Suppressor macrophage (primary cell): ENCODE measurements at places on chromosomes 3 and 15.

- DNase-seq = no peak
These were observed 160.1 kb downstream of the NEK10 start for GRCh38 chr3:27208961-27209616.

DNA sequence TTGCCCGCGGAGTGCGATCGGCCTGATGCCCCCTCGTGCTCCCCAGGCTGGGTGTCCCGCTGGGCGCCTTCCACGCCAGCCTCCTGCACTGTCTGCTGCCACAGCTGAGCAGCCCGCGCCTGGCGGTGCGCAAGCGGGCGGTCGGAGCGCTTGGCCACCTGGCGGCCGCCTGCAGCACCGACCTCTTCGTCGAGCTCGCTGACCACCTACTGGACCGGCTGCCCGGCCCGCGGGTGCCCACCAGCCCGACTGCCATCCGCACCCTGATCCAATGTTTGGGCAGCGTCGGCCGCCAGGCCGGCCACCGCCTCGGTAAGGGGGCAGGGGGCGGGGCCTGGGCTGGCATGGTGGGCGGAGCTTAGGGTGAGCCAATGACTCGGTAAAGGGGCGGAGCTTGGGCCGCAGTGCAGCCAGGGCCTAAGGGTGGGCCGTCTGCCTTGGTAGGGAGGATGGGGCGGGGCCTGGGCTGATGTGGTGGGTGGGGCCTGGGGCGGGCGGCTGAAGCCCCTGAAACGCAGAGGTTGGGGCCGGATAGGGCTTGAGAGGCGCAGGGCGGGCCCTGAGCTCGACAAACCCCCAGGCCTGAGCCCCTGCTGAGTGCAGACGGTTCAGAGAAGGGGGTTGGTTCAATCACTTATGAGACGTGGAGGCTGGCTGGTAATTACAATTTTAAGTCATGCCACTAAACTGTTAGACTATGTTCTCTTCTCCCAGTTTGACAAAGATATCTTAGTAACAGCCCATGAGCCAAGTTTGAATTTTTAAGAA is 13.7 kb downstream of the CAND2 start:
- peak; percentile 93 for DNase-seq

DNA sequence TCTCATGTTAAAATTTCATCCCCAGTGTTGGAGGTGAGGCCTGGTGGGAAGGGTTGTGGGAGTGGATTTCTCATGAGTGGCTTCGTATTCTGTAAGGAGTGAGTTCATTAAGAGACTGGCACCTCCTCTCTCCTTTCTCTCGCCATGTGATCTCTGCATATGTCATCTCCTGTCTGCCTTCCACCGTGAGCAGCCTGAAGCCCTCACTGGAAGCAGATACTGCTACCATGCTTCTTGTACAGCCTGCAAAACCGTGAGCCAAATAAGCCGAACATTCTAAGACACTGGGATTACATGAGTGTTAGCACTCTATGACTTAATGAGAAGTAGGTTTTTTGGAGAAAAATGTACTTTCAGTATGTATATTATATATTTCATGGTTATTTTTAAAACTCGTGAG is 6.8 kb upstream of the GABPB1 start:
- no peak for DNase-seq

DNA sequence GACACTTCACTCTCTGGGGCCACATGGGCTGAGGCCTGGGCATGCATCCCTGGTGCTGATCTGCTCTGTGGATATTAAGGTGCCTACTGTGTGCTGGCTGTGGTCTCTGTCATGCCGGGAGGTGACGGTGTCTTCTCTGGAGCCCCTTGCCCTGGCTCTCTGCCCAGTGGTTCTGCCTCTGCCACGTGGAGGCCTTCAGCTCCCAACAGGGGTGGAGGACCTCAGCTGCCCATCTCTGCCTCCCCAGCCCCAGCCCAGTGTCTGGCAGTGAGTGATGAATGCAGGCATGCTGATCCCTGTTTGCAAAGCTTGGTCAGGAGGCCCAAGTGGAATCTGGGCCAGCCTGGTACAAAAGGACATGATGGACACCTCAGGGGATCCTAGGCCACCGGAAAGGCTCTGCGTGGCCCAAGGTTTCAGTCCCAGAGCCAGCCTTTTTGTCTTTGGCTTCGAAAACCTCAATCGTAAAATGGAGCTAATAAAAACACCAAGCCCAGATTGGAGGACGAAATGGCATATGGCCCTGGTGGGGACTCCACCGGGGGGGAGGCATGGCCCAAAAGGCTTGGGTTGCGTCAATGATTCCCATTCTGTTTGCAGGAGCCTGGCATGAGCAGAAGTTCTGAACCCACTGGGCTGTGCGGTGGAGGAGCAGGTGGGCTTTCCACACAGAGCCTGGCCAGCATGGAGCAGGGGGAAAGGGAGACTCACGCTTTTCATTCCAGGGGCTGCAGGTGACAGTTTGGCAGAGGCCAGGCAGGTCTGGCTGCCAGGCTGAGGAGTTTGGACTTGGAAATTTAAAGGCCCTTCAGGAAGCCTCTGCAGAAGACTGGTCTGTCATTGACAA is 54.7 kb upstream of the KLF13 start:
- no peak for DNase-seq

DNA sequence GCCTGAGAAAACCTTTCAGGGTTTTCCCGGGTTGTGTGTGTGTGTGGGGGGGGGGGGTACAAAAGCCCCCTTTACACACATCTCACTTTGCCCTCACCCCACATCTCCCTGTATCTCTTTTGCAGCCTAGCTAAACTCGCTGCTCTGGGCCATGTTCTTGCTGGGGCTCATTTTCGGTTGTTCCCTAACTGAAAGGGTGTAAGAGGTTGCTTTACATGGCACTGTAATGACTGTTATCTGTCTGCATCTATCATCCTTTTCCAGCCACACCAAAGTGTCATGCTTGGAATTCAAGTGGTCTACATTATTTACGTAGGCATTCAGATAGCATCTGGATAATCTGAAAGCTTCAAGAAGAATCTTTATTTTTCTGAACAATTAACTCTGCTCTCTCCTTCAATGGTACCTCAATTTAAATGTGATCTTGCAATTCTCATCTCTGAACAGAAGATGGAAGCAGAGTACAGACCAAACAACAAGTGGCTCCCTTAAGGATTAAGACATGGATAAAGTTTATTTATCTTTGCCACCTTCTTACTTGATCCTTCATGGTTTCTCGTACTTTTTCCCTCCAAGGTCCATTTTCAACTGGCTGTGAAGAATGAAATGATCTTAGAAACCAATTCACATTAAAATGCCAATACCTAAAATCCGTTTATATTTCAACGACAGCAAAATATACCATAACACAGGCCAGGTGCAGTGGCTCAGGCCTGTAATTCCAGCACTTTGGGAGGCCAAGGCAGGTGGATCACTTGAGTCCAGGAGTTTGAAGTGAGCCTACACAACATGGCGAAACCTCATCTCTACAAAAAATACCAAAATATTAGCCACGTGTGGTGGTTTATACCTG is 34.9 kb downstream of the DCLK3 start:
- peak; percentile 26 for DNase-seq

- no peak for DNase-seq
These were observed 31.1 kb upstream of the SUCLG2 start for GRCh38 chr3:67685499-67685898.

GRCh38 chr3:156483002-156483401 is 71.9 kb downstream of the SSR3 start:
- no peak for DNase-seq

GRCh38 chr3:72047221-72047871 is 262.4 kb upstream of the PROK2 start:
- no peak for DNase-seq

- no peak for DNase-seq
These were observed 439 bp downstream of the DZIP3 start for GRCh38 chr3:108589998-108590323.

GRCh38 chr3:93936549-93936948 is 37.1 kb downstream of the PROS1 start:
- DNase-seq = no peak

- no peak for DNase-seq
These were observed 40.9 kb downstream of the MUC20 start for GRCh38 chr3:195761567-195762248.

- DNase-seq = peak; percentile 82
These were observed 3.4 kb upstream of the DGKG start for GRCh38 chr3:186365202-186365974.

DNA sequence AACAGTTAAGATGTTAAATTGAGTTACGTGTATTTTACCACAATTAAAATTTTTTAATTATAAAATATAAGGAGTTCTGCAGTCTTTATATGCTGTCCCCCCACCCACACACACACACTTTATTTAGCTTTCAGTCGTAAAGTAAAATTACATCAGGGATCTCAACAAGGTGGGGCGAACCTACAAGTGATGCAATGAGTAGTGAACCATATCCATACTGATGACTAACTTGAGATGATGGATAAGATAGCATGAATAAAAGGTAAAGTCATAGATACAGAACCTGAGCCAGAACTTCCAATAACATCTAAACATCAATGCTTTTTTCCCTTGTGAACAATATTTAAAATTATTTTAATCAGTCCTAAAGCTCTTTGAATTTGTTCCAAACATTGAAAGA is 77.2 kb downstream of the VPS13C start:
- DNase-seq = no peak

GRCh38 chr3:19489936-19490335 is 341.6 kb downstream of the KCNH8 start:
- no peak for DNase-seq

DNA sequence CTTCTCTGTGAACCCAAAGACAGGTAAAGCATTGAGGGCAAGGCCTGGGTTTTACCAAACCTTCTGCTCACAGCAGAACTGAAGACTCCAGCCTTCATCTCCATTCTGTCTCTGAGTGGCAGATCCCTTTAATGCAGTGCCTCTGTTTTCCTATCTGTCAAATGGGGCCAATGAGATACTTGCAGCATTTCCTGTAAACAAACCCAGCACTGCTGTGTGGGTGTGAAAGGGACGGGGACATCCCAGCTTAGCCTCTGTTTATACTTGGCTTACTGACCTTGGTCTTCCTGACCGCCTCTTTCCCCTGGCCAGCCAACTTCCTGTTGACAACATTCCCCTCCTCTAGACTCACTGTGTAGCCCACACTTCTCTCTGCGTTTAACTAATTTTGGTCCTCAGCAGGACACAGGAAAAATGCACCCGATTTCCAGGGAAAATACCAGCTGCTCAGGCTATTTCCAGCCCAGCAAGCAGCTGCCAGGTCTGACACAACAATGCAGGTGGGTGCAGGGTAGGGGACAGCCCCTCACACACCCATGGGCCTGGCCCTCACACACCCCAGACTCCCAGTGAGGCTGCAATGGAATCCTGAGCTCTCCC is 105.9 kb upstream of the HERC1 start:
- peak; percentile 76 for DNase-seq

DNA sequence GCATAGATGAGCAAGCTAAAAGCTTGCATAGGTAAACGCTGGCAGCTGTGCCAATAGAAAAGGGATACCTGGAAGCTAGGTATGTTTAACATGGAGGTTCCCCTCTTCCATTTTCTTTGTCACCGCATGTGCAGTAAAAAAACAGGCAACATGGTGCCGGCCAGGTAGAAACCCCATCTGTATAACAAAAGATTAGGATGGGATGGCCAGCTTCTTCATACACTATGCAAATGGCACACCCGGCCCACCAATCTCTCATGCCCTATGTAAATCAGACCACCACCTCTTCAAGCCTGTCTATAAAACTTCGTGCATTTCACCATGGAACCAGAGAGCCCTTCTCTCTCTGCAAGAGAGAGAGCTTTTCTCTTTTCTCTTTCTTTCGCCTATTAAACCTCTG is 224.3 kb upstream of the P2RY1 start:
- no peak for DNase-seq

DNA sequence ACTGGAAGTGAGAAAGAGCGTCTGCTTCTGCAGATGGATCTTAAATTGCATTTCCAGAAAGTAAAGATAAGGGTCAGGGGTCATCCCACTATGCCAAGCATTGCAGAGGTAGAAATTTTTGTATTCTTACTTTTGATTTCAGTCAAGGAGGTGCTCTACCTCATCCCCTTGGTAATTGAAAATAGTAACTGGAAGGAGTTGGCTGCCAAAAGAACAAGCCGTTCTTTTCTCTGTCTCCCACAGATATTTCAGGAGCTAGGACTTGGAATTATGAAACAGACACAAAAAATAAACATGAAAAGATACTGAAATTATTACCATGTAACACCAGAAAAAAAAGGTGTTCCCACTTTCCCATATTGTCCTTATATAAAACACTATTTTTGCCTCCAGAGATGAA is 309.9 kb upstream of the UMPS start:
- DNase-seq = no peak

DNA sequence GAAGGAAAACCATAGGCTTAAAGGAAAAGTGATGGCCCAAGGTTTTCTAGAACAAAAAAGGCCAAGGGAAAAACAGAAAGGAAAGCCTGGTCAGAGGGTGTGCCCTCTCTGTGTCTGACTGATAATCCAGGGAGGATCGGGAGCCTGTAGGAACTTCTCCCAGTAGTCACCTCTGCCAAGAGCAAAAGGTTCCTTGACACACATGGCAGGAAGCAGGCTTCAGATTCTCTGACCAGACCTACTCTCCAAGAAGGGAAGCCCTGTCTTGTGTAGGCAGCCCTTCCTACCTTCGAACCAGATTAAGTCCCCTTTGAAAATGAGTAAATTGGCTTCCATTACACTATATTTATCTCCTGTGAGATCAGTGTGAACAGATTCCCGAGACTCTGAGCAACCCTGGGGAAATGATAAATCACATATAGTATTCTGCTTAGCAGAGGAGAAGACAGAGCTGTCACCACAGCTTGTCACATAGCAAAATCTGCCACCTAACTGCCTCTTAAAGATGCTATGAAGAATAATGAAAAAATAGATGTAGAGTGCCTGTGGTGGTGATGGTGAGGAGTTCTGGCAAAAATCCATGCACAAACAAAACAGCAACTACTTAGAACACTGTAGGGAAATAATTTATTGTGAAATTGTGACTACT is 38.8 kb downstream of the PARP14 start:
- DNase-seq = no peak

GRCh38 chr3:53974324-53974723 is 82.7 kb upstream of the SELENOK start:
- DNase-seq = no peak

DNA sequence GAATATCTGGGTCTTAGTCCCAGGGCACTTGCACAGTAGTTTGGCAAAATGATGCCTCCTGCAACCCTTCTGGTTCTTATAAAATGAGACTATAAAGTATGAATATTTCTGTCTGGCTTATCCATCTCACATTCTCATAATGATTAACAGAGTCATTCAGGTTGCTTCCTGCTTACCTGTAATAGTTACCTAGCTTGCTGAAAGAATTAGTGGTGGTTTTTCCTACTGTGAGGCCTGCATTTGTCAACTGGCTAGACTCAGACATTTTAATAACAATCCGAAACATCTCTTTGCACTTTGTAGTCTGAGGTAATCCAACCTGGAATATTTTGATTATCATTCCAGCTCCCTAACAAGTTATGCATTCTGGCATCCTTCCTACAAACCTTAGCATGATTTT is 75.6 kb upstream of the POU1F1 start:
- no peak for DNase-seq

DNA sequence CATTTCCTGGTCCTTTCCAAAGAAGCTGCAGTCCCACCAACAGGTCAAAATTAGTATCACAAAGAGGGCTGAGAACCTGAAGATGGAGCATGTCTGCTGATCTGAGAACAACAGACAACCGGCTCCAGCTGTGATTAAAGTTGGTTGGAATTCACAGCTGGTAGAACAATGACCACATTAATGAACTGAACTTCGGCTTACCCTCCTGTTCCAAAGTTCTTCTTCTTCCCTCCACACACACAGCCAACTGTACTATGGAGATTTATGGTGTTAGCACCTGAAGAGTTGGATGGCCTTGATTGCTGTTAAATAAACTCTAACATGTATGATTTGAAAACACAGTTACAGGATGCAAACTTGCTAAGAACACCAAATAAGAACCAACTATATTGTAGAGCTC is 27.4 kb upstream of the ROPN1 start:
- DNase-seq = no peak

GRCh38 chr15:78879517-78880241 is 7.0 kb downstream of the MORF4L1 start:
- DNase-seq = no peak
